ENCODE measurements at places on chromosomes 6 and 20.

DNA sequence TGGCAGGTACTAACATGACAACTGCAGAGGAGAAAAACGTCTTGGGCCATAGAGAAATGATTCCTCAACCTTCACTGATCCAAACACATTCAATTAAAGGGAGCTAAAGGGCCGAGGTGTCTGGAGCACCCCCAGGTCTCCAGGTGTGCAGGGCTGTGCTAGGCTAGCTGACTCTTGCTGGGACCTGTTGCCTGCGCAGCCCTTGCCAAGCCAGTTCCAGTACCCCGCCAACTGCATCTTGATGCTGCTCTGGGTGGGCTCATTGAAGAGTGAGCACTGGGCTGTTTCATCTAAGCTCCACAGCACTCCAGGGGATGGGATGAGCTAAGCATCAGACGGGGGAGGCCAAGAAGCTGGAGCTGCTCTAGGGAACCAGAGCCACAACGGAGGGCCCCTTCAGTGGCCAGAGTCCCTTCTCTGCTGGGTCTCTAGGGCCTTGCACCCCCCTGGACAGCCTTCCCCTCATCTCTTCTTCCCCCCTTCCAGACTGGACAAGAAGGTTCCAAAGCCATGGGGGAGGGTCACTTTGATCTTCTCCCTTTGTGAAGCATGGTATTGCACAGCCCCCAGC, 15.9 kb downstream of the LEMD2 start:
- DNase-seq, result no peak

DNA sequence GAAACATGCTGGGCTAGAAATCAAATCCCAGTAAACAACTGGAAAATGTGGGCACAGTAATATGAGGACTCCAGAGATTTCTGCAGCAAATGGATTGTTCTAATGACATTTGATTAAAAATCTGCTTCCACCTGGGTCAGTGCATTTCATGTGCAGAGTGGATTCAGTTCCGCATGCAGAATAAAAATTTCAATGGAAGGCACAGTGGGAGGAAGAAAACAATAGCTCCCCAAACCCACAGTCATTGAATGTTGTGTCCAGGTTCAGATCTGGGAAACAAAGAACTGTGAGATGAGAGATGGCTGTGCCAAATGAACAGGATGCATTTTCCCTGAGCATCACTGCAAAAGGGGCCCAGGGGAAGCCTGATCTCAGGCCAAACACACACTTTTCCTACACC, 403.1 kb downstream of the BTBD9 start:
- DNase-seq, result no peak

DNA sequence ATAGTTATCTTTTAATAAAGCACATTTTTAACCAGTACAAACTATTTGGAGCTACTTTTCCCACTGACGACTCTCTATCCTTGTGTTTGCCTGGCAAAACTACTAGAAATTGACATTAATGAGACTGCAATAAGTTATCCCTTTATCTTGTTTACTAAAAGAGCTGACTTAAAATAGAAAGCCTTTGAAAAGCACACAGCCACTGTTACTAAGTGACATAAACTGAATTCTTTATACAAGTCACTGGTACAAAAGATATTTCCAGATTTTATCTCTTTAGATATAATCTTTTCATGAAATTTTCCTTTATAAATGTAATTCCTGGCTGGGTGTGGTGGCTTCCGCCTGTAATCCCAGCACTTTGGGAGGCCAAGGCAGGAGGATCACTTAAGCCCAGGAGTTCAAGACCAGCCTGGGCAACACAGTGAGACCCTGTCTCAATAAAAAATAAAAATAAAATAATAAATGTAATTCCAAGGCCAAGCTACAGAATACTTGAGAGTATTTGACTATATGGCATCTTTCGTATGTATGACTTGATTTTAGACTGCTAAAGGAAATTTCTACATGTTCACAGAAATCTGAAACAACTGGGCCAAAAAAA, 9.5 kb downstream of the MBOAT1 start:
- no peak for DNase-seq

DNA sequence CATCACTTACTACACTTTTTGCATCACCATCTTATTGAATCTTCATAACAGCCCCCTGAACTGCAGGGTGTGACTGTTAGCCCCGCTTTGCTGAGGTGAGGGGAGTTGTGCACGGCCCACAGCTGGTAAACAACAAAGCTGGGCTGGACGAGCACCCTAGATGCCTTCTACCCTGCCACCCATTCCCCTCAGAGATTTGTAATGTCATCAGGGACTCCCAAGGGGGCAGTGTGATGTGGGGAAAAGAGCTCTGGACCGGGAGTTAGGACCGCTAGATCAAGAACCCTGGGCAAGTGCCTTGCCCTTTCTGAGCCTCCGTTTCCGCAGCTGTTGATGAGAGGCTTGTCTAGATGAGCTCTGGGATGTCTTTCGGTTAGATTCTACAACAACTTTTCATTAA, 20.9 kb downstream of the PKIG start:
- no peak for DNase-seq

GRCh38 chr20:37925265-37926165, 22.6 kb downstream of the VSTM2L start:
- no peak for DNase-seq

DNA sequence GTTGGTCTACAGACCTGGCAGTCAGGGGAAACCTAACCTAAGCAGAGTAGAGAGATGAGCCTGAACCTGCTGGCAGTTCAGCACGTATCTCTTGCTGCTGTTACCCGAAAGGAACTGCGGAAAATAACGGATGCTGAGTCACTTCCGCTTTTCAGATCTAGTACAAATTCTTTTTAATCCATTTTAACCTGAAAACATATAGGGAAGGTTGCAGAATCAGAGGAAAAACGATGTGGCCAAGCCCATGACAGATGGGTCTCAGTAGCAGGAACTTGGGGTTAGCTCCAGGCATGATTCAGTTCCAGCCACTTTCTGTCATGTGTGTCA, 351.9 kb upstream of the PRND start:
- DNase-seq, result no peak

DNA sequence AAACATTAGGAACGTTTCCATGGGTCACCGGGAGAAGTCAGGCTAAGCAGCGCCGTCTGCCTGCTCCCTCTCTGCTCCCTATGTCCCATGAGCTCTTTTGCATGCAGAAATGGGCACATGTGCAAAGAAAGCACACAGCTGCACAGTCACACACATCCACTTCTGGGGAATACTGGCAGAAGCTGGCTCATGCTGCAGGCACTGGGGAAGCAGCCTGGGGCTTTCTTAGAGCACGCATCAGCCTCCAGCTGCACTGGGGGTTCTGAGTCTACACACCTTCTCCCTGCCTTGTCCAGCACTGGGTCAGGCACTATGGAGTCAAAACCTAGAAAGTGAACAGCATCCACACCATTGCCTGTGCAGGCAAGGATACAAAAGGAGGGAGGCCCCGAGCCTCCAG, 76.1 kb upstream of the FOXQ1 start:
- DNase-seq, result no peak

- DNase-seq, result no peak
Measured at GRCh38 chr6:149923327-149923986, 536 bp upstream of the RAET1G start.

- DNase-seq, result no peak
Measured at GRCh38 chr6:39880594-39880993, 53.7 kb downstream of the MOCS1 start.

GRCh38 chr6:53805016-53805415, 10.2 kb downstream of the LRRC1 start:
- DNase-seq, result no peak

GRCh38 chr6:156009656-156010055, 554.0 kb upstream of the NOX3 start:
- DNase-seq, result no peak
